Activated naive CD4-positive, alpha-beta T cell treated with anti-CD3 and anti-CD28 coated beads, Interleukin-2, amount 50 U/mL, for 16 hours (primary cell): ENCODE measurements at places on chromosomes 1 and 21.

GRCh38 chr1:41816061-41816460 lies 102.7 kb downstream of the HIVEP3 start:
- DNase-seq: no peak

DNA sequence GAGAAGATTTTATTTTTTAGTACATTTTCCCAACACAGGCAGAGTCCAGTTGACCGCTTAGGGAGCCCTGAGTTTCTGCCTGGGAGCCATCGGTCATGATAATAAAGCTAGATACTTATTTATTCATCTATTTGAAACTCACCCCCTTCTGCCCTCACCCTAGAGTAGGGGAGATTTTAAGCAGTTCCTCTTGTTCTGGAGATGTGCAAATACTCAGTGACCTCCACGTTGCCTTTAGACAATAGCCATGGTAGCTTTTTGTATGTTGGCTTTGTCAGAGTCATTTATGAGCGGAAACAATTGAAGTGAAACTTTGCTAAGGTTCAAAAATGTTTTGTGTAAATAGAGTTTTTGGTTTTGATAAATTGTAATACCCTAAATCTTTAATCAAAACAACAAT lies 45.7 kb upstream of the PLPPR4 start:
- DNase-seq: no peak

DNA sequence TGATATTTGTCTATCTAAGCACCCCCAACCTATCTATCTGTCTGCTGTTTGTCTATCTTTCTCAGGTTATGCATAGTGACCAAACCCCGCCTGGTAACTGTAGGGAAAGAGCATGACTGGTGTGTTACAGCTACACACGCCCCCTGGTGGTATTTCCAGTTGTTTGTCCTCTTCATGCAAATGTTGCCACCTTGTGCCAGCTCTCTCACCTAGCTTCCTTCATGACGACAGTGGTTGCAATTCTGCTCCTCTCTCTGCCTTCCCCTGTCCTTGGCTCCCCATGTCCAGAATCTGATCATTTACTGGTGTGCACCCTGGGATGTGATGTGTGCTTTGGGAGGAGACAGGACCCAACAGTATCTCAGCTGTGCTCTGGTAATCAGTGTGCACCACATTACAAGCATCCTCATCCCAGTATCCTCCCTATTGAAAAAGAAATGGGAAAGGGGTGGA lies 8.1 kb upstream of the INKA2 start:
- peak; percentile 58 for DNase-seq

DNA sequence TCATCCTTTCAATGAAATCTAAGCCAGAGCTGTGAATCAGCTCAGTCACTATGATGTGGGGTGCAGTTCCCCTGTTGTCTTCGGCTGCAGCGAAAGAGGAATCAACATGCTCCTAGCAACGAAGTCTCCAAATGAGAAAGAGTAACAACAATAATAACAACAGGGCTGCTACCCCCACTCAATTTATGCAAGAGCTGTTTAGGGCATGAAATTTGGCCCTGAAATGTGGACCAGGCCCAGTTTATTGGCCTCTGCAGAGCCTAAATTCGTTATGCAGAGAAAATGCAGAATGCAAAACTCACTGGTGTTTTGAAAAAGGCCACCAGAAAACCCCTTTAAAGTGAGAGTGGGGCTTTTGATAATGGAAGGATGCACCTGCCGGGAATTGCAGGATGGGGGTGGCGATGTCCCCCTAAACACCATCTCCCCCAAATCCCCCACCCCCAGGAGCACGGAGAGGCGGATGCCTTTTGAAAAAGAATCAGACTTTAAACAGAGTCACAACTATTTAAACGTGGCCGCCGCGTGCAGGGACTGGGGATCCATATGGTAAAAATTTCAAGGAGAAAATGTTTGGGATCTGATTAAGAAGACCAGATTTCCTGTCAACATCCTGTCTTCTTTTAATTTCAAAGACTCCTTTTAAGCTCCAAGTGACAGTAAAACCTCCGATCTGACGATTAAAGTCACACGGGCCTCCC lies 1.9 kb downstream of the RUNX3 start:
- no peak for DNase-seq

DNA sequence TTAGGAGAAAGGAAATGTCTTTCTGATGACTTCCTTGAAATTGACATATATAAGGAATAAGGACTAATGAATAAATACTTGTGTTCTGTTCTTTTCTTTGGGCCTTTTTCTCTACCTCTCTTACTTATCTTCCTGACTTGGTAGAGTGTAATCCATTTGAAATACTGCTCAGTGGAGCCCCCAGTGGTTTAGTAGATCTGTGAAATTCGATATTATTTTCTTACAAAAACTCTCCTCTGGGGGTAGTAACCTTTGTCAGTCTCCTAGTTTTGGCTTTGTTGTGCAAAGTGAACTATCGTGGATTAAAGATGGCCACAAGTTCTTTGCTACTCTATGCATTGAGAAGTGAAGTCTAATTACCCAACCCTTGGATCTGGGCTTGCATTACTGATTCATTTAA lies 48.8 kb downstream of the DUSP10 start:
- no peak for DNase-seq

DNA sequence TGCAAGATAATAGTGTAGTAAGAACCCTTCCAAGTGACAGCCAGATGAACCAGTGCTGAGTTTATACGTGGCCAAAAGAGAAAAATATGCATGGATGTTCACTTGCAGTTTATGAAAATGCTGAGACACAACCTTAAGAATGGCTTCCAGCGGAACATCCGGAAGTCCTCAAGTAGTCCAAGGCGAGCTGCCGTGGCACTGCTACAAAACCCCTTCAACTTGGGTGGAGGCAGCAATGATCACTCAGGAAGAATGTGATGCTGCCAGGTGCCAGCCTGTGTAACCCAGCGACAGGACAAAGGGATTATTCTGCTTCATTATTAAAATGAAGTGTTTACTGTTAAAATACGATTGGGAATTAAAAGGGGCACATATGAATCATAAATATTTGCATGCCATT lies 179.6 kb downstream of the RUNX1 start:
- DNase-seq: no peak

DNA sequence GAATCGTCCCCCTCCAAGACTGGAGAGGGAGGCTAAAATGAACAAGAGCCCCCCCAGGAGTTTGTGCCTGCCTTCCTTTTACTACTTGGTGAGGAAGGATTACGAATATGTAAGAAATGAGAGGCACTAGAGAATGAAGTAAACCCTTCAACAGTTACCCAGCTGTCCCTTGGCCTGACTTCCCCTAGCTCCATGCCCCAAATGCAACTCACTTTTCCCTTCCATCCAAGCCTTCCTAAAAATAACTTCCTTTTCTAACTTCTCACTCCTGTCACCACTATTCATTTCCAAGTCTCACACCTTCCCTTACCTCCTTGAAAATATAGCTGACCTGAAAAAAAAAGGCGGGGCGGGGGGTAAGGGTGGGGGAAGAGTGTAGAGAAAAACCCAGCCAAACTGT lies 96.6 kb upstream of the HNRNPU start:
- no peak for DNase-seq

DNA sequence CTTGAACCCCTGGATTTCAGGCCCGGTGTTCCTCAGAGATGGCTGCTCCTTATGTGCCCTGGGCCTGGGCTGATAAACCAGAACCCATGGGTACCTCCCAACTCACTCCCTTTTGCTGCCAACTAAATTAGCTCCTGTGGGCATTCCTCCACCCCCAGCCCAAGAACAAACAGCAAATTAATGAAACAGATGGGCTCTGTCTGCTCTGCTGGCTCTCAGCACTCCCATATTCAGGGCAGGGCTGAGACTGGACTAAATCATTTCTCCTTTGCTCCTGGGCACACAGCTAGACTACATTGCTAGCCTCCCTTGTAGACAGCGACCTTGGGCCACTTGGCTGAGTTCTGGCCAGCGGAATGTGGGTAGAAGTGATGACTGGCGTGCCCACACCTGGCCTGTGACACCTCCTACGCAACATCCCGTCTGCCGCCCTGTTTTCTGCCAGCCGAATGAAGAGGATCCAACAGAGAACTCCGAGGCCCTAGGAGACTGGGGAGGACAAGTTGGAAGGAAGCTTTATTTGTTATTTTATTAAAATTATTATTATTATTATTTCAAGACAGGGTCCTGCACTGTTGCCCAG lies 101.9 kb upstream of the DISP3 start:
- DNase-seq: no peak

- no peak for DNase-seq
Observed at GRCh38 chr21:45724345-45724961, 80.9 kb downstream of the PCBP3 start.

DNA sequence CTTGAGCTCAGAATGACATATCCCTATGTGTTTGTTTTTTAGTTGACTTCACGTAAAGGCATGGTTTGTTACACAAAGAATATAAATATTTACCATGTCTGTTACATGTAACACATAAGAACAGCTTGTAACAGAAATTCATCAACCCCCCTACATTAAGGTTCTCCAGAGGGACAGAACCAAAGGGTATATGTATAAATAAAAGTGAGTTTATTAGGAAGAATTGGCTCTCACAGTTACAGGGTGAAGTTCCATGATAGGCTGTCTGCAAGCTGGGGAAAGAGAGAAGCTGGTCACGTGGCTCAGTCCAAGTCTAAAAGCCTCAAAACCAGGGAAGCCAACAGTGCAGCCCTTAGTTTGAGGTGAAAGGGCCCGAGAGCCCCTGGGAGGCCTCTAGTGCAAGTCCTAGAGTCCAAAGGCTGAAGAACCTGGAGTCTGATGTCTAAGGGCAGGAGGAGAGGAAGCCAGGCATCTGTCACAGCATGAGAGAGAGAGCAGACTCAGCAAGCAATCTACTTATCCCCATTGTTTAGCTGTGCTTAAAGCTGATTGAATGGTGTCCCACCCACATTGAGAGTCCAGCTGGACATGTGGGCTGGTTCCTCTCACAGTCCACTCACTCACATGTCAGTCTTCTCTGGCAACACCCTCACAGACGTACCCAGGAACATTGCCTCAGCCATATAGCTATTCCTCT lies 15.8 kb downstream of the THRAP3 start:
- no peak for DNase-seq

DNA sequence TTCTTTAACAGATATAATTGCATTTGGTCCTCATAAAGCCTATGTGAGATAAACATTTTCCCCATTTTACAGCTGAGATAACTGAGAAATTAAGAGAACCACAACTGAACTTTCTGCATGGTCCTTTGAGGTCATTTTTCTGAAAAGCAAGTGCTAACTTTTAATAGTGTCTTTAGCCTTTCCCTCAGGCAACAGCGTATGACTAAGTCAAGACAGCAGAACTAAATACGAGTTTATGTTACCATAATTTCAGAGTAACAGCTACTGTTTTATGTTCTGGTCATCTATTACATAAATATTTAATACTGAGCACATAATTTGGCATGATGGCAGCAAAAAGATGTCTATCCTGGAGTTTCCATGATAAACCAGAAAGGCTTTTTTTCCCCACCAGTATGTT lies 95.6 kb downstream of the OLFML2B start:
- DNase-seq: no peak

DNA sequence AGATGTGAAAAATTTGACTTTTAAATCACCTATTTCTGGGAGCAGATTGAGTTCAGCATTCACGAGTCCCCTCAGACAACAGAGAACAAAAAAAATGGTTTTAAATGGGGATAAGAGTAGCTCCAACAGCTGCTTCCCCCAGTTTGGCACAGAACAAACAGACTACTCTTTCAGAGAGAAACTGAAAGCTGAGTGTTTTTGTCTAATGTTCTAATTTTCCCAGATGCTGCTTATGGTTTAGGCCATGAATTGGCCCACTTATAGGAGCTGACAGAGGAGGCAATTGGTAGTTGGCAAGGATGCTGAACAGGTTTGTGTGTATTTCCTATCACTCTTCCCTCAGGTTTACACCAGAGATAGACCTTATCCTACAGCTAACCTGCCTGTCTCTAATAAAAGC lies 1637.4 kb upstream of the PRMT6 start:
- no peak for DNase-seq

GRCh38 chr1:16243936-16244649 lies 7.1 kb upstream of the CPLANE2 start:
- DNase-seq: peak; percentile 76

DNA sequence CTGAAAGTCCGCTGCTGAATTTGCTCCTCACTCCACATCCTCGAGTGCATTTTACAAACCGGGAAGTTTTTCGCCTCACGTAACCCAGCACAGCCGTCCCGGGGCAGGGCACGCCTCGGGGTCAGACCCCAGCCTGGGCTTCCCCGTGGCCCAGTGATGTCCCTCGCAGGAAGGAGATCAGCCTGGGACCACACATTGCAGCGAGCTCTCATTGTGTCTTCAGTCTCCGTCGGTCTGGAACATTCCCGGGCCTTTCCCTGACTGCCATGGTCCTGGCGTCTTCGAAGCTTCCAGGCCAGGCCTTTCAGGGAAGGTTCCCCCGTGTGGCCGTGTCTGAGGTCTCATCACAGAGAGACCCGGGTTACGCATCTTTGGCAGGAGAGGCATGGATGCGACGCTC lies 43.5 kb downstream of the MORN1 start:
- DNase-seq: no peak

DNA sequence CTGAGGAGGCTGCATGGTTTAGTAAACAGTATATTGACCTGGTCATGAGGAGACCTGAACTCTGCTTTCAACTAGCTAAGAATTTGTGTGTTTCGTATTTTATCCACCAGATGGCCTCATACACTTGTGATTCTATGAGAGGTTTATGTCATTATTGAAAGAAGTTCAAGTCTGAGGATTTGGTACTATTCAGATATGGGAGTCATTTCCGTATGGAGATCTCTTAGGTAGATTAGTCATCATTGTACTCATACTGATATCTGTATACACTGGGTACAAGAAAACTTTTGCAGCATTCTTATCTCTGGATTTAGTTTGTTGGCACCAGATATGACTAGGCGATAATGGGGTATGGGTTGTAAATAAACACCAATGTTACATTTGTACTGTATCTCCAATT lies 26.6 kb downstream of the ATF6 start:
- DNase-seq: no peak

GRCh38 chr1:172179918-172180317 lies 240.6 kb upstream of the C1orf105 start:
- DNase-seq: no peak

GRCh38 chr1:192555399-192555798 lies 20.2 kb upstream of the RGS1 start:
- no peak for DNase-seq

DNA sequence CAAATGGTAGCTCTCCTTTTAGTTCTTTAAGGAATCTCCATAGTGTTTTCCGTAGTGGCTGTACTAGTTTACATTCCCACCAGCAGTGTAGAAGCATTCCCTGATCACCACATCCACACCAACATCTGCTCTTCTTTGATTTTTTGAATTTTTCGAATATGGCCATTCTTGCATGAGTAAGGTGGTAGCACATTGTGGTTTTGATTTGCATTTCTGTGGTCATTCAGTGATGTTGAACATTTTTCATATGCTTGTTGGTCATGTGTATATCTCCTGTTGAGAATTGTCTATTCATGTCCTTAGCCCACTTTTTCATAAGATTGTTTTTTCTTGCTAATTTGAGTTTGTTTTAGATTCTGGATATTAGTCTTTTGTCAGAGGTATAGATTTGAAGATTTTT lies 84.6 kb upstream of the B3GALT2 start:
- DNase-seq: no peak

- peak; percentile 37 for DNase-seq
Observed at GRCh38 chr1:172708452-172708851, 49.5 kb downstream of the FASLG start.
